NCI-H510A treated with DMSO at 0.1 percent for 48 hours (cell line): ENCODE measurements at places on chromosomes 7 and 10.

DNA sequence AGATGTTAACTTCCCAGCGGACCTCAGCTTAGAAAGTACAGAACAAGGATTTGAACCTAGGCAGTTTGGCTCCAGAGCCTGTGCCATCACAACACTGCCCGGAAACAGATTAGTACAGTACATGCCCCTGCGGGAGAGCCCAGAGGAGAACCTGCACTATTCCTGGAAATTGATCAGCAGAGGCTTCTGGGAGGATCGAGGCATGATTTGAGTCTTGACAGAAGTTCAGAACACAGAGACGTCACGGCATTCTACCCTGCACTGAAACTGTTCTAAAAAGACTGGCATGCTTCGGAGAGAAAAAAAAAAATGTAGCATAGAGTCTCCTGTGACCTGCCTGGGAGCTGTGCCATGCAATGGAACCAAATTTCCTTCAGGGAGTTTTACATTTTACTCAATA lies 9.2 kb upstream of the IL6 start:
- DNase-seq = no peak

- DNase-seq = no peak
These were observed 218.6 kb downstream of the CELF2 start for GRCh38 chr10:11236234-11236633.

- DNase-seq = no peak
These were observed 47.5 kb downstream of the USP6NL start for GRCh38 chr10:11563936-11564335.

- DNase-seq = no peak
These were observed 280.9 kb upstream of the HGF start for GRCh38 chr7:82050792-82051191.

DNA sequence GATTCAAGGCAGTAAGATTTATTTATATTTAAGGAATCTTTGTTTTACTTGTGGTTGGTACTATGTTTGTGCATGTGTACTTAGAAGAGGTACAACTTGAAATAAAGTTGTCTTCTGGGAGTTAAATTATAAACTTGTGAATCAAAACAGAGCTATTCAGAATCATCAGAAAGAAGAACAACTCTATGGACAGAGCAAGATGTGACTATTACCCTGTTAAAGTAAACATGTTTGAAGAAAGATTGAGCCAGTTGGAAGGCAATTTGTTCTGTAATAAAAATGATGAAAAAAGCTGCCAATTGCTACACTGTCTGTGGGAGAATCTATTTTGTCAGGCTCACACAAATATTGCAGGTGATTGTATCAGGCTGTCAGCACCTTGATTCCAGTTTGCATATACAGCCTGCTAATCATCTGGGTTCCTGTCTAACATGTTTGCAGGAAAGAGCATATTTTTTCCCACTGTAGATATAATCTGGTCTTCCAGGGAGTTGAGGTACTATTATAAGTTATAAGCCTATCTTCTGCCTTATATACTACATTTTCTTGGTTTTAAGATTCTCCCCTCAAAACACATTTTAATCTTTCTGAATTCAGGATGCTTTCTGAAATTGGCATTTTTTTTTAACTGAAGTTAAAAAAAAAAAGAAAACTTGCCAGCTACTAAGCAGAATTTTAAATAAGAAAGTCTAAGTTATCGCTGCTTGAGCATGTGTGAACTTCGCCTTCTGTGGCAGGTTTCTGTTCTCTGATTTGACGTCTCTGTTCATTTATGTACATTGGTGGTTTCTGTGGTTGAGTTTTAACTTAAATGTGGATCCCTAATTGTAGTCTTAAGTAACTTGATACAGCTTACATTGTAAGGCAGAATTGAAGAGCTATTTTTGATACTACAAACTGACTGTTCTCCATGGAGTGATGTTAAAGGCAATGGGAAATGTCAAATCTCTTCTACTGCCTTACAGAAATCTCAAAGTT lies 46.0 kb downstream of the ZNRF2 start:
- no peak for DNase-seq

GRCh38 chr10:71307469-71308085 lies 11.5 kb upstream of the SLC29A3 start:
- DNase-seq = no peak

- no peak for DNase-seq
These were observed 199.2 kb upstream of the BMPER start for GRCh38 chr7:33706186-33706585.

GRCh38 chr10:119340893-119341458 lies 133.6 kb downstream of the GRK5 start:
- DNase-seq = no peak

DNA sequence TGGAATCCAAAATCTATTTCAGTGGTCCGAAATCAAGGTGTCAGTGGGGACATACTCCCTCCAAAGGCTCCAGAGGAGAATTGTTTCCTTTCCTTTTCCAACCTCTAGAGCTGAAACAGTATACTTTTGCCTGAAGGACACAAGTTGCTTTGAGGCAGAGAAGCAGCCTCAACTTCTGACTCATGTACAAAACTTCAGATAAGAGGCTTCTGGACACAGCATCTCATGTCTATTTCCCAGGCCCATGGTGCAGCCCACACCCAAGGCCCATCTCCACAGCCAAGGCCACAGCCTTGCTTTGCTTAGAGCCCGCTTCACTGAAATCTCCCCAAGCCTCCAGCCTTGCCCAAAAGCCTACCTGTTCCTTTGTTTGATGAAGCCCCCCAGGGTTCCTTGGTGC lies 68.9 kb downstream of the ZNF467 start:
- no peak for DNase-seq

- no peak for DNase-seq
These were observed 244.1 kb downstream of the PTPRN2 start for GRCh38 chr7:158343526-158343925.

DNA sequence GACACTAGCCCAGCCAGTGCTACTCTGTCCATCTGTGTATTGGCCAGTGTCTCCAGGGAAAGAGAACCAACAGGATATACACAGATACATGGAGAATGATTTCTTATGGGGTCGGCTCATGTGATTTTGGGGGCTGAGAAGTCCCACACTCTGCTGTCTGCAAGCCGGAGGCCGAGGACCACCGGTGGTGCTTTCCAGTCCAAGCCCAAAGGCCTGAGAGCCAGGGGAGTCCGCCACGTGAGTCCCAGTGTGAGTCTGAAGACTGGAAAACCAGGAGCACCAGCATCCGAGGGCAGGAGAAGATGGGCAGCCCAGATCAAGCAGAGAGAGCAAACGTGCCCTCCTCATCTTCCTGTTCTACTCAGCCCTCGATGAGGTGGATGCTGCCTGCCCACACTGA lies 71.5 kb downstream of the C10orf143 start:
- no peak for DNase-seq

- DNase-seq = no peak
These were observed 964.7 kb downstream of the LRMDA start for GRCh38 chr10:76396134-76396533.

DNA sequence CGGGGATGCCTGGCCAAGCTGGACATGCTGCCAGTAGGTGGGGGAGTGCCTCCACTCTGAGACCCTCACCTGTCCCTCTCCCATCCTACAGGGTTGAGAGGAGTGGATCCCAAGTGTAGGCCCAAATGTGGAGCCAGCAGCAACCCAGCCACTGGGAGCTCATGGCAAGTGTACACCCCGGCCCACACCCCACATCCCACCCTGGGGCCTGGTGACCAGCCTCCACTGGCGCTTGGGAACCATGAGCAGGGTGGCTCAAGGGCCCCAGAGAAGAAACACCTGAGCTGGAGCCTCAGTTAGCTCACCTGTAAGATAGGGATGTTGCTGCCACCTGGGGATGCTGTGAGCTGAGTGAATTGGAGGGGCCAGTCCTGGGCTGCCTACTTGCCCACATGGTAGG lies 10.4 kb upstream of the RET start:
- DNase-seq = no peak

- no peak for DNase-seq
These were observed 48.4 kb downstream of the SFMBT2 start for GRCh38 chr10:7362471-7362870.

GRCh38 chr10:62744136-62744535 lies 60.4 kb upstream of the ADO start:
- DNase-seq = no peak

DNA sequence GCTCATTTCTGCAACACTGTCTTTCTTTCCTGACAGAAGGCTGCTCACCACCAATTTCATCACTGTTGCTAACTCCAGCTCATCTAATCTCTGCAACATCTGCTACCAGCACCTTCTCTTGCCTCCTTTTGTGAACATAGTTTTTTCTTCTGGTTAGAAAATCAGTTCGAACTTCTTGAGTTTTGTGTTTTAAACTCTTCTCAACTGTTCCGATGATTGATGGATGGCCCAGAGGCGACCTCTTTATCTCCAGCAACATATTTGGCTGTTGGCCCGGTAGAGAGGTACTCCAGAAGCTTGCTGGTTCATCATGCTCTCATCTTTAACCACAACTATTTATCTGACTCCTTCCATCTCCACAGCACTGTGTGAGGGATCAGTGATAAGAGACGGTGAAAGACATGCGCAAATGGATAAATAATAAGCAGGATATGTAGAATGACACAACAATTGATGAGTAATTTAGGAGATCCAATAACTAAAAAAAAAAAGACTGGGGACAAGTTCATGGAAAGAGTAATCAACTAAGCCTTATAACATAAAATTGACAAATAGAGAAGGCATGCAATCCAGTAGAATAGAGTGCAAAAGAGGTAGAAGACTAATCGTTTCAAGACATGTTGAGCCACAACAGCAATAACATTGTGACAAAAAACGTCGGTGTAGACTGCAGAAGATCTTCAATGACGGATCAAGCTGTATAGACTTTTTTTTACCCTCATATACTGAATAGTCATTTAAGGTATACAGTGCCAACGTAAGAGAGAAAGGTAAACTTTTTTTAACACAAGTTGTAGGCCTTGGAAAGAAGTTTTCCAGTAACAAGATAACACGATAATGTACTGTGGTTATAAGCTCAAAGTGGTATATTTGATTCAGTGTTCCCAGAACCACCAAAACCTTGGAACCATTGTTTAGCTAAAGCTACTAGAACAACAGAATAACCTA lies 152.2 kb downstream of the CRPPA start:
- DNase-seq = peak; percentile 32

GRCh38 chr7:130266258-130266960 lies at the start of gene CPA2:
TSS of gene CPA2 (plus strand) at chr7:130266863. CDS start at chr7:130266882, 19 bp downstream.
- DNase-seq = no peak

- DNase-seq = no peak
These were observed 15.9 kb downstream of the SKIDA1 start for GRCh38 chr10:21509341-21510240.

GRCh38 chr10:95864906-95865813 lies 42.6 kb upstream of the CC2D2B start:
- DNase-seq = peak; percentile 20

GRCh38 chr7:19011212-19011611 lies 106.2 kb downstream of the TWIST1 start:
- DNase-seq = no peak

DNA sequence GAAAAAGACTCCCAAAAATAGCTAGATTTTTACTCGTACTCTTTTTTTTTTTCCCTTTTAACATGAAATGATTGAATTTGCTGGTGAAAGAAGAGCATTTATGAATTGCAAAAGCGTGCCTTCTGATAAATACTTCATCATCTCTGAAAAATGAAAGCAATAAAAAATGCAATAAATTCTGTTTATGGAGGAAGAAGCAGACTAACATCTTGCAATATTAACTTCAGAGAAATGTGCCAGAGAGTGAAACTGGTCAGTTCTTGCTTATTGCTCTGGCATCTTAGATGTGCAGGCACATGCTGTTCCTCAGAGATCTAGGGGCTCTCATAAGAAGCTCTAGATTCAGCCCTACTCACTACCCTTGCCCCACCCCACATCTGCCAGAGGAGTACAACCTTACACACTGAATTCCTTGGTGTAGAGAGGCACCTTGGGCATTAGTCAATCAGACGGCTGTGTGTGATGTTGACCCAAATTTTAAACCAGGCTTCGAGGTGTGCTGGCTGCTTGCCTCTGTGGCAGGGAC lies 891.1 kb upstream of the GHITM start:
- DNase-seq = no peak

GRCh38 chr10:24238519-24239247 lies 29.7 kb downstream of the KIAA1217 start:
- no peak for DNase-seq

DNA sequence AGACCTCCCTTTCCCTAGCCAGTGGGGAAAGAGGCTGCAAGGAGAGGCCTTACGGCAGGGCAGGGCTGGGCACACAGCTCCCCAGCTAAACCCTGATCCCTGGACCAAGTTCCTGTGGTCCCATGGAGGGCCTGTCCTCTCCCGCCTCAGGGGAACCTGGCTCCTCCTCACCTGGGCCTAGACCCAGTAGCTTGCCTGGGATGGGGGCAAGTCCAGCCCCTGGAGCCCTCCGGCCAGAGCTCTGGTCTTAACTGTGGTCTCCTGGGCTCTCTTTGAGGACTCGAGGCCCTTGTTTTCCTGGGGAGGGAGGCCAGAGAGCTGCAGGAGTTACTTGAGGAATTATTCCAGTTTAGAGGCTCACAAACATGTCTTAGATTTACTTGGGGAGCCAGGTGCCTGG lies 1.5 kb downstream of the ZP3 start:
- no peak for DNase-seq

DNA sequence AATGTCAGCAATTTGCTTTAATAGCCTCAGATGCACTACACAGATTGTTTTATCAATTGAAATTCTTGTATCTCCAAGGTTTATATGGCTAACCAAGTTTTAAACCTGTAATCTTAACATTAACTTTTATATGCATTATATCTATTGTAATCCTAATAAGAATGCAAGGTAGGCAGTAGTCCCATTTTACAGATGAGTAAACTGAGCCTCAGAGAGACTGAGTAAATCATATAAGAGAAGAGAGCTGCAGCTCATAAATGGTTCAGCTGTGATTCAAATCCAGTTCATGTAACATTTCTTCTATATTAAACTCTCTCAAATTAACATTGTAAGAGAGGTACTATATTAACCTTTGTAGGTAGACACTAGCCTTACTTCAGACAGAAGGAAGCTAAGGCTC lies 44.0 kb downstream of the MALSU1 start:
- no peak for DNase-seq

GRCh38 chr10:129471447-129472175 lies 4.6 kb downstream of the MGMT start:
- no peak for DNase-seq

GRCh38 chr10:101762736-101763135 lies 13.2 kb downstream of the FGF8 start:
- no peak for DNase-seq

DNA sequence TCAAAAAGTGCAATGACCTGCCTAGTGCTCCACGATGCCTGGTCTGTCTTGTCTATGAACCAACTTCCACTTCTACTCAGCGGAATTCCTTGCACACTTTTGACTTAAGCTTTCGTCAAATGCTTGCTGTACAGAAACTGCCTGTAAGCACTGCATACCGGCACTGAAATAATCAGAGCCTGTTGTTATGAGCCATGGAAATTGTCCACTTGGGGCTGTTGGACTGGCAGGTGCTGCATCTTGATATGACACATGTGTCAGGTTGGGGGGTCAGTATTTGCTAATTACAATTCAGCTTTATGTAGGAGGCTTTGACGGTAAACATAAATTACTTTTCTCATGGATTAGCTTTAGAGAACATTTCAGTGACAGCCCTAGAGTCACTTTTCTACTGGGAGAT lies 32.0 kb upstream of the KLF6 start:
- DNase-seq = no peak
